Motor neuron (in vitro differentiated cells): ENCODE measurements at places on chromosomes 7 and 10.

- no peak for ATAC-seq
Observed at GRCh38 chr7:72243329-72243728, 168.8 kb downstream of the CALN1 start.

DNA sequence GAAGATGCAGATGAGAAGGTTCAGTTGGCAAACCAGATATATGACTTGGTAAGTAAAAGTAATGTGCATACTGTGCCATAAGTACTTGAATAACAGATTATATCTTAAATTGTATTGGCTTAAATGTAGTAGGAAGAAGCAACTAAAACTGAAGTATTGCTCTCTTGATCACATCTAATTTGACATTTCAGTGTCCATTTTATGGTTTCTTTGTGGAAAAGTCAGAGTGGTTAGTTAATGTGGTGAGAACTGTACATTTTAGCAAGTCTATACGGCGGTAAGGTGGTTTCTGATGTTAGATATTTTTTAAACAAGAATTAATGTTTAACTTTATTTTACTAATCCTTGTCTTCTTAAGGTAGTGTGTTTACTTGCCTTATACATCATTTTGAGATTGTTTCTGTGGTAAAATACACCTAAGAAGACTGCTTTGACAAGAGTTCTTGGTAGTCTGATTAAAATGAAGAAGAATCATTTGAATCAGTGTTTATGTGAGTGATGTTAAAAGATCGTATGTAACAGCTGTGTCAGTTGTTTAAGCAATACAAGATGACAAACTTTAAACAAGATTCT, 5.1 kb downstream of the ING3 start:
- ATAC-seq: no peak

- peak; percentile 77 for ATAC-seq
Observed at GRCh38 chr7:32680259-32681173, 185.2 kb downstream of the AVL9 start.

GRCh38 chr7:38673795-38674194, 42.6 kb upstream of the AMPH start:
- ATAC-seq: peak; percentile 39

DNA sequence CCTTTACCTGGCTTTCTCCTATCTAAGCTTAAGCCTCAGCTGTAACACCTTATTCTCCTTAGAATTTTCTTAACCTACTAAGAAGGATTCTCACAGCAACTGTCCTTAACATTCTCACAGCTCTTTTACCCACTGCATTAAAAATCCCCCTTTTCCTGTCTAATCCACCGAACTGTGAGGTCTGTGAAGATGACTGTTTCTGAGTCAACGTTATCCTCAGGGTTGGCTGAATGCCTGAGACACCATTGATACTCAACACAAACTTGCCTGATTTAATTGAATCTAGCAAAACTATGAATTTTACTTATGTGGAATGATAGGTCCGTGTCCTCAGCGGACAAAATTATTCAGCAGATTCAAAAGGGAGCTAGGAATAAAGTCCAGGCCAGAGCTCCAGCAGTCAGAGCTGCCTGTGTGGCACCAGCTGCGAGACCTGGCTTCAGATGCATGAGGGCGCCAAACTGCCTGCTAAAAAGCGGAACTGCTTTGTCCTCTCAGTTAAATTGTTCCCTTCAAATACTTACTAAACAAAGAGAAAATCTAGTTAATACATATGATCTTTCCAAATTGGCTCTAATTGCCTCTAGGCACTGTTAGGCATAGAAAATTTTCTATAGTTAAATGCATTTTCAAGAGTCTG, 33.4 kb upstream of the VWDE start:
- ATAC-seq: no peak

GRCh38 chr10:70320751-70321150, 36.9 kb upstream of the NPFFR1 start:
- ATAC-seq: no peak

DNA sequence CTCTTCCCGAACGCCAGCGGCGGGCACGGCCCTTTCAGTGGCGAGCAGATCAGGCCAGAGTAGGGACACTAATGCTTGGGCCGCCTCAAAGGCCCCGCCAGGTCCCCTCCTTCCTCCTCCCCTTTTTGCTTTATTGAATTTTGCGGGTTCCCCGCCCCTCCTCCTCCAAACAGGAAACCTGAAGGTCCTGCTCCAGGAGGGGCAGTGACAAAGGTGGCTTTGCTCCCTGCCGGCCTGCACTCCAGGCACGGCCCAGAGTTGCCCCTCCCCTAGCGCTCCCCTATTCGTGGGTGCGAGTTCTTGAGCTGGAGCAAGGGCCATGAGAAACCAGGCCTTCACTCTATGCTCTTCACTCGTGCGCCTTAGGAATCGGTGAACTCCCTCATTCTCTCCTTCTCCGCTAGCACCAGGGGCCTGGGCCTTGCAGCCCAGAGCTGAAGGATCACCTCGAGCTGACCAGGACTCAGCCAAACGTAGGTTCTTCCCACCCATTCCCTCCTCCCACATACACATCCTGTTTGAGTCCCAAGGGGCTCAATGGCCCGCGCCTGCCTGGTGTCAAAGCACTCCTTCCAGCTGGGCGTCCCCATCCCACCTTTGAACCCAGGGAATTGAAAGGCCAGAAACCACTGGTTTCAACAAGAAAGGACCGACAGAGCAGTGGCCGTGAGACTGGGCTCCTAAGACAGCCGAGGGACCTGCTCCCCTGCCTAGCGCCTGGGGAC, 619 bp upstream of the HOXA6 start:
- peak; percentile 6 for ATAC-seq

GRCh38 chr10:102835007-102835482, 2.2 kb downstream of the CYP17A1 start:
- peak; percentile 100 for ATAC-seq

- ATAC-seq: no peak
Observed at GRCh38 chr10:129743738-129744133, 220.3 kb downstream of the EBF3 start.

GRCh38 chr7:9782275-9782674, 1191.4 kb upstream of the PHF14 start:
- ATAC-seq: peak; percentile 65

GRCh38 chr7:112290065-112290464, 83.6 kb downstream of the ZNF277 start:
- no peak for ATAC-seq

DNA sequence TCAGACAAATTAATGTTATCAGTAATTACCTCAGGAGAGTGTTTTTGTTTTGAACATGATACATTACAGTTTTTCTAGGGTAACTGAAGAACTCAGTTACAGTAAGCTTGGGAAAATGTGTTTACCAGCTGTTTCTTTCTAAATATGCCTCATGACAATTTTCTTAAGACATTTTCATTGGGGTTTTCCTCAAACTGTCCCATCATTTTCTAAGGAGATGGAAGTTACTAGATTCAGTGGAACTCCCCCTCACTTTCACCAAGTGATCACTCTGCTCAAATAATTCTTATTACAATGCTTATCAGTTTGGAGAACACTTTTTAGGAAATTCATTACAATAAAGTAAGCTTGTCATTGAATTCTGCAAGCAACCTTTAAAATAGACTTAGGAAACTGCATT, 6.4 kb upstream of the SPAG6 start:
- ATAC-seq: no peak
